ENCODE measurements at places on chromosomes 2 and 18.

- H3K4me1 ChIP-seq = peaks cover 30% of the 10 kb centered on the region
- DNase-seq = no peak
- no peaks in the 10 kb centered on the region for H3K27me3 ChIP-seq
- H3K36me3 ChIP-seq = peaks cover 3% of the 10 kb centered on the region
- H3K27ac ChIP-seq = peak overlapping the region; percentile 82
These were observed 303.8 kb upstream of the TRIB2 start for GRCh38 chr2:12412898-12413305.

DNA sequence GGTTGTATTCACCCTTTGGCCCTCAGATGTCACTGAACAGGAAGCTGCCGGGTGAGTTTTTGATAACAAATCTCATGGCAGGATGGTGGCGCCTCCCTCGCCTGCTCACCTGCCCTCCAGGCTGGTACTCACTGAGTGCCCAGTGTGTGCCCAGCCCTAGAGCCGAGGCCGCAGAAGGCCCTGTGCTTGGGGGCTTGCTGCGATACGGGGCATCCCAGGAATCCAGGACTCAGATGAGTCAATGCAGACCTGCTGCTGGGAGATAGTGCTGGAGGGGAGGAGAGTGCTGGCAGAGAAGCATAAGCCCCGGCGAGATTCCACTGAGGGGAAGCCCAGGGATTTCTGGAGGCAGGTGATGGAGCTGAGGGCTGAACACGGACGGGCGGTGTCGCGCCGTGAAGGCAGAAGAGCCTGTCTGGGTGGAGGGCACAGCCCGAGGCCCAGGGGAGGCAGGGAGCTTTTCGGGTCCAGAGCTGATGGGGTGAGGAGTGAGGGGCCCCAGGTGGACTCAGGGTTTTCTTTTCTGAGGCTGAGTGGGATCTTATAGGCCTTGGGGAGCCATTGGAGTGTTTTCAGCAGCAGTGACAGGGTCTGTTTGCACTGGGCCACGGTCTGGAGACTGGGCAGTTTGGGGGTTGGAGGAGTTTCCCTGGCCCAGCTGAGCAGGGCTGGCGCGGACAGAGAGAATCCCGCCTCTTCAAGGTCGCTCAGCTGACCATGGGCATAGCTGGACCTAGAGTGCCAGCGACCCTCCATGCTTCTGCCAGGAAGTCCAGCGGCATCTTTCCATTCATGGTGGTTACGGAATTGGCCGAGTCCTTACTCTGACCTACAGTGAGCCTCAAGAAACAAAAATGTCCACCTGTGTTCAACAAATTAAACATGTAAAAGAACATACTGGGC is 35.5 kb downstream of the LDLRAD4 start:
- H3K36me3 ChIP-seq = no peaks in the 10 kb centered on the region
- H3K27ac ChIP-seq = no peak overlapping the region
- no peaks in the 10 kb centered on the region for H3K27me3 ChIP-seq
- no peak for DNase-seq
- H3K4me1 ChIP-seq = peaks cover 10% of the 10 kb centered on the region
- H3K4me3 ChIP-seq = no peak overlapping the region

GRCh38 chr2:216498070-216498378 is 620 bp upstream of the RPL37A start:
- H3K4me3 ChIP-seq = peak overlapping the region; percentile 96
- peaks cover 4% of the 10 kb centered on the region for H3K36me3 ChIP-seq
- H3K27ac ChIP-seq = peak overlapping the region; percentile 97
- H3K4me1 ChIP-seq = peaks cover 39% of the 10 kb centered on the region
- H3K27me3 ChIP-seq = no peaks in the 10 kb centered on the region

GRCh38 chr2:127090281-127091120 is 16.5 kb downstream of the BIN1 start:
- no peak overlapping the region for H3K4me3 ChIP-seq
- no peaks in the 10 kb centered on the region for H3K36me3 ChIP-seq
- H3K27me3 ChIP-seq = peaks cover 16% of the 10 kb centered on the region
- no peak overlapping the region for H3K27ac ChIP-seq

DNA sequence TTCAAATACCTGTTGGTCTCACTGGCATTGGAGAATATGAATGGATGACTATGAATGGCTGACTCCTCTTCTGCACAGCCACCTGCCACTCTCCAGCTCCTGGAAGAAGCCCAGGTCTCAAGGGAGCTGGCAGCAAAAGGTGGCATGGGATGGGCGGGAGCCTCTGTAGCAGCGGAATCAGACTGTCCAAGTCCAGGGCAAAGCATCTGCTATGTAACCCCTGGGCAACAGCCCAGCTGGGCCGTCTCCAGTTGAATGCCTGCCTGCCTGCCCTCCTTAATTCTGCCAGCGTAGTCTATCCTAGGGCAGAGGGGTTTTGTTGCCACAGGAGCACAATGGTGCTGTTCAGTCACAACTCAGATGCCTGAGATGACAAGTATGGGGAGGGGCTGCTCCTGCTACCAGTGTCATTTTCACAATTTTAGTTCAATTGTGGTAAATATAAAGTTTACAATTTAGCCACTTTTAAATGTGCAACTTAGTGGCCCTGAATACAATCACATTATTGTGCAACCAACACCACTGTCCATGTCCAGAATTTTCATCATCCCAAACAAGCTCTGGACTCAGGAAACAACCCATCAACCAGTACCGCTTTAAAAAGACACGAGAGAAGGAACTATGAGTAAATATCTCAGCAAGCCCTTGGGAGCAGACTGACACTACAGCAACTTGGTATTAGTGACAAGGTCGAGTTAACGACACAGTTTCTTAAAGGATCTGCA is 115.2 kb downstream of the MYO5B start:
- DNase-seq = no peak
- peaks cover 66% of the 10 kb centered on the region for H3K27me3 ChIP-seq
- H3K4me3 ChIP-seq = no peak overlapping the region
- no peaks in the 10 kb centered on the region for H3K36me3 ChIP-seq
- peaks cover 7% of the 10 kb centered on the region for H3K4me1 ChIP-seq
- no peak overlapping the region for H3K27ac ChIP-seq

DNA sequence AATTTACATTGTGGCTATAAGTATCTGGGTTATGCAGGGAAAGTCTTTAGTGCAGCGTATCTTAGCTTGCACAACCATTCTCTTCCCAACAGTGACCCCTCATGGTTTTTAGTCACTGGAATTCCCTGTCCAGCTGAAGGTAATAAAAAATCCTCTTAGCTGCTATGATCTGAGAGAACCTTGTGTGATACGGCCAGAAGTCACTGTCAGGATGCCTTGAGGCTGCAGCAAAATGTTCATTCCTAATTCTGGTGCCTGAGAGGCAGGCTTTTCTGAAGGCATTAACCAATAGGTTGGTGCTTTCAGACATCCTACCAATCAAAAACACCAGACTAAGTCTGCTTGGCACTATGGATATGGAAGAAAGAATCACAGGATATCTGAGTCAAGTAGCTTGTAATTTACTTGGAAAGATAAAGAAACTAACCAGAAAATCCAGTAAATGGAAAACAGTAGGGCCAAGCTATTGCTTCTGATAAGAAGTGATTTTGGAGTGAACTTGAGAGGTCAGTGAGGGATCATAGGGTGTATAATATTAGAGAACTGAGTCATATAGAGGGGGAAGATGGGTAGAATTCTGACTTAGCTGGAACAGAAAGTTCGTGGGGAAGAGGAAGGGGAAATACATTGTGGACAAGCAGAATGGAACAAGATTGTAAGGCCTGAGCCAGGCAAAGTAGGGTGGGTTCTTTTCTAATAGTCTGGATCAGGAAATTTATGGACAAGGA is 89.0 kb upstream of the SLC14A2 start:
- H3K27me3 ChIP-seq = peaks cover 32% of the 10 kb centered on the region
- no peak for DNase-seq
- peaks cover 4% of the 10 kb centered on the region for H3K36me3 ChIP-seq

- H3K36me3 ChIP-seq = no peaks in the 10 kb centered on the region
- H3K4me1 ChIP-seq = no peaks in the 10 kb centered on the region
- no peak for DNase-seq
- no peak overlapping the region for H3K27ac ChIP-seq
These were observed 479.1 kb upstream of the FANCL start for GRCh38 chr2:58720033-58720769.

GRCh38 chr18:46721331-46721730 is 35.5 kb downstream of the ST8SIA5 start:
- H3K27ac ChIP-seq = no peak overlapping the region
- H3K4me1 ChIP-seq = peaks cover 2% of the 10 kb centered on the region
- DNase-seq = no peak
- H3K36me3 ChIP-seq = no peaks in the 10 kb centered on the region
- H3K27me3 ChIP-seq = peaks cover 45% of the 10 kb centered on the region

- no peak overlapping the region for H3K27ac ChIP-seq
- no peaks in the 10 kb centered on the region for H3K36me3 ChIP-seq
- H3K4me1 ChIP-seq = no peaks in the 10 kb centered on the region
- no peak overlapping the region for H3K4me3 ChIP-seq
- no peaks in the 10 kb centered on the region for H3K27me3 ChIP-seq
These were observed 574.8 kb downstream of the LRP1B start for GRCh38 chr2:141555876-141556470.

DNA sequence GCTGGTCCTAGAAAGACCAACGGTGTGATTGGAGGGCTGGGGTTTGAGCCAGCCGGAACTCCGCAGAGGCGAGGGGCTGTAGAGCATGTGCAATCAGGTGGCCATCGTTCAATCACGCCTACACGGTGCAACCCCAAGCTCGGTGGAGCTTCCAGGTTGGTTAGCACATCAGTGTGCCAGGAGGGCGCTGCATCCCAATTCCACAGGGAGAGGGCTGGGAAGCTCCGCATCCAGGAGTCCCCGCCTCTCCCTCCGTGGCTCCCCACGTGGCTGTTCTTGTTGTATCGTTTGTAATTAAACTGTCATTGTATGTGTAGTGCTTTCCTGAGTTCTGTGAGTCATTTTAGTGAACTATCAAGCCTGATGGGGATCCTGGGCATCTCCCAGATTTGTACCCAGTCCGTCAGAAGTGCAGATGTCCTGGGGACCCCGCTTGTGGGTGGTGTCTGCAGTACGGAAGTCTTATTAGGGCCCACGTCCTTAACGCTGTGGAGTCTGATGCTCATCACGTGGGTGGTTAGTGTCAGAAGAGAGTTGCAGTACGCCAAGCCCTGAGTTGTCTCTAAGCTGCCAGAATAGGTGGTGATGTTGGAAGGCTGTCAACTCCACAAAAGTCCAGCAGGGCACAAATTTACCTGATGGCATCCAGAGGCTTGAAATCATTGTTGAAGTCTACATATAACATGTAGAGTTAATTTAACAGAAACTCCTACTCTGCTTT is 20.6 kb upstream of the AMMECR1L start:
- H3K36me3 ChIP-seq = no peaks in the 10 kb centered on the region
- H3K27ac ChIP-seq = no peak overlapping the region
- peaks cover 30% of the 10 kb centered on the region for H3K27me3 ChIP-seq
- no peak for DNase-seq
- H3K4me3 ChIP-seq = no peak overlapping the region

All from T-helper 17 cell (primary cell).